ENCODE measurements at places on chromosomes 12 and 14.
A peak's percentile ranks its signal among the peaks of the same experiment; 100 is the strongest.

DNA sequence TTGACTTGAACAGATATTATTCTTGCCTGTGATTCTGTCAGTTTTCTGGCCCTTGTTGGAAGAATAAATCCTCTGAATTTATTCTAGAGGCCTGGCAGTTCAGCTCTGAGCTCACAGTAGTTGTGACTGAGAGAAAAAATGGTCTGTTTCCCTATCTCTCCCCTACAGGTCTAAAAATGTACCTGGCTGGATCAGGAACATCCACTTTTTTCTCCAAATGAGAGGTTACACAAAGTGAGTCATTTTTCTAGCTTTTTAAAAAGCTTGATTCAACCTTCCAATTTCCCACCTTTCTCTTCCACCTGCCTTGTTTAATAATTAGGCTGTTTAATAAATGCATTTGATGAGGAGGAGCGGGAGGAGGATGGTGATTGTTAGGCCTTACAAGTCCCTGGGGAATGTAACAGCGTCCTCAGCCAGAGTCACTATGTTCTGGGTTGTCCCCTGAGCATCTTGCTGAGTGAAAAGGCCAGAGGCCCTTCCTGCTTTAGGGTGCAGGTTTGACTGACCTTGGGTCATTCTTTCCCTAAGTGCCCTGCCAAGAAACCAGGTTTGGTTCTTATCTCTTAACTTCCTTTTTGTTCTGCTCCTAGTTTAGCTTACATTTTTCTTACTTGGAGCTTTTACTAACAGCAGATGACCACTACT lies 91.7 kb upstream of the FUT8 start:
- DNase-seq = peak; percentile 22

DNA sequence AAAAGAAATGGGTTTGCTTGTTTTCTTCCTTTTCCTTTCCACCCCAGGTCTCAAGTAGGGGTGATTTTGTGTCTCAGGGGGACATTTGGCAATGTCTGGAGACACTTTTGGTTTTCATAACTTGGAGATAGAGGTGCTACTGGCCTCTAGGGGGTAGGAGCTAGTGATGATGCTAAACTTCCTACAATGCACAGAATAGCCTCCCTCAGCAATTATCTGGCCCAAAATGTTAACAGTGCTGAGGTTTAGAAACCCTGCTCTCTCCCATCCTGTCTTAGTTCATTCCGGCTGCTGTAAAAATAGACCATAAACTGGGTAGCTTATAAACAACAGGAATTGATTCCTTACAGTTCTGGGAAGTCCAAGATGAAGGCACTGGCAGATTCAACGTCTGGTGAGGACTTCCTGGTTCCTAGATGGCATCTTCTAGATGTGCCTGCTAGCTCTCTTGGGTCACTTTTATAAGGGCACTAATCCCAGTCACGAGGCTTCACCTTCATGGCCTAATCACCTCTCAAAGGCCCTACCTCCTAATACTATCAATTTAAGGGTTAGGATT lies 7.4 kb upstream of the GAS2L3 start:
- DNase-seq = no peak

- DNase-seq = no peak
Measured at GRCh38 chr14:101457301-101457935, 103.9 kb upstream of the DIO3 start.

GRCh38 chr12:47754126-47754525 lies 4.6 kb downstream of the RAPGEF3 start:
- DNase-seq = no peak

DNA sequence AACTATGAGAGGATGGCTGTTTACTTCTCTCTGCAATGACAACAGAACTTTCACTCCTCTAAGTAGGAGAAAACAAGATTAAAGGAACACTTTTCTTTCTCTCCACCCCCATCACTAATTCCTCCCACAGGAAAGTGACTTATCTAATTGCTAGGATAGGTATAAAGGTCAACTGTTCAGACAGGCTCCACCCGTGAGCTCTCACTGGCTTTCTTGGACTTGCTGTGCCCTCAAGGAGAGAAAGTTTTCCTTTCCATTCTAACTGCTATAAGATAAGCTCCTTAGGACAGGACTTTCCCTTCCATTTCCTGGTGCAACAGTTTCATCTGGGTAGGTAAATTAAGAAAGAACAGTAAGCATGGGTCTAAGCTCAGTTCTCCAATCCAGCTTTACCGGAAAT lies 4.8 kb downstream of the SLC41A2 start:
- DNase-seq = no peak

GRCh38 chr14:84272290-84272721 lies 1257.6 kb upstream of the FLRT2 start:
- no peak for DNase-seq

- DNase-seq = no peak
Measured at GRCh38 chr12:17334784-17335183, 728.8 kb upstream of the LMO3 start.

DNA sequence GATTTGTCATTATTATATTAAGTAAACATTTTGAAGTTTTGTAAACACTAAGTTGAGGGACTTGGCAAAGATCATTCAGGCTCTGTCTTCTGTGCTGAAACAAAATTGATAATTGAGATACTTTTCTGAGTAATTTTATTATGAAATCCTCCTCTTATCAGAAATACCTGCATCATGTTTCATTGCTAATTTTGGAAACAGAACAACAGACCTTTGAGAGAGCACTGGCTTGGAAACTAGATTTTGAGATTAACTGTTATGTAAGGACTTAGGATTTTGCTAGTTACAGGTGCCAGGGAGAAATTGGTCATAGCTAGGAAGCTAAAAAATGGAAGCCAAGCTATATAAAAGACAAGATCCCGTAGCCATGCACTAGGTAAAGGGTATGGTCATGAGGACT lies 201.7 kb upstream of the DCN start:
- no peak for DNase-seq

DNA sequence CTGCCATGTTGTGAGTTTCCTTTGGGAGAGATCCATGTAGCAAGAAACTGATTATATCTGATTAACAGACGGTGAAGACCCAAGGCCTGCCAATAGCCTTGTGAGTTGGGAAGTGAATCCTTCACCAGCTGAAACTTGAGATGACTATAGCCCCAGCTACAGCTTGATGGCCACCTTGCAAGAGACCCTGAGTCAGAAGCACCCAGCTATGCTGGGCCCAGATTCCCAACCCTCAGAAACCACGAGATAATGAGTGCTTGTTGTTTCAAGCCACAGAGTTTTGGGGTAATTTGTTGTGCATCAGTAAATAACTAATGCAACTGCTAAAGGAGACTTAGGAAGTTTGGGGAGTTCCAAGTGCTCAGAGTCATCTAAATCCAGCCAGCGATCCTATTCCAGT lies 80.3 kb downstream of the AVPR1A start:
- no peak for DNase-seq

DNA sequence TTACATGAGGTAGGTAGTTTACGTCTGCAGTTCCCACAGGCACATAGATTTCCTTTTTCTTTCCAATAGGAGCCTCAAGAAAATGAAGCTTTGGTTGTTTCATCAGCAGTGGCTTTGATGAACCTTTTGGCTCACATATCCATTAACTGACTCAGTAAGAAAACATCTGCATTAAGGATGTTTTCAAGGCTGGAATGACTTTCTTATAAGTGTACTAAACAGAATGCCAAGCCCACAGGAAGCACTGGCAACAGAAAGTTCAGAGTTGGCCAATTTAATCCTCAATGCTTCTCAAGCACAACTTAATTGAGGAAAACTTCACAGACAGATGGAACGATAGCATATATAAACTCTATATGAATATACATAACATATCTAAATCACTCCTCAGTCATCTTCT lies 63.5 kb downstream of the ST8SIA1 start:
- no peak for DNase-seq

GRCh38 chr12:115209230-115209629 lies 525.3 kb upstream of the TBX3 start:
- no peak for DNase-seq

- no peak for DNase-seq
Measured at GRCh38 chr12:60872219-60872618, 1276.4 kb downstream of the SLC16A7 start.

DNA sequence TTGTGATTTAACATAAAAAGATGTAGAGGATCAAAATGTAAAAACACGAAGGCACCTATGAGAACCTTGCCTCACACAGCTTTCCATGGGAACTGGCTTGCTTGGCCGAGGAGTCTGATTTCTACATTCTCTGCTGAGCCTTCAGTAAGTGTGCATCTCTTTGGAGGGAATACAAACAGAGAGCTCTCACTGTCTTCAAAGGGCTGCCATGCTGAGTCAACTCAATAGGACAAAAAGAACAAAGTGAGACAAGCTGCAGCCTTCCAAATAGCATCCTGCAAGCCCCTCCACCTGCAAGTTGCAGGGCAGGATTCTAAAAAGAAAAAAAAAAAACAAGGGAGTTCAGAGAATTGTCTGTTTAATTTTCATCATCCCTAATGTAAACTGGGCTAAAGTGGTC lies 411.9 kb downstream of the NELL2 start:
- DNase-seq = no peak

DNA sequence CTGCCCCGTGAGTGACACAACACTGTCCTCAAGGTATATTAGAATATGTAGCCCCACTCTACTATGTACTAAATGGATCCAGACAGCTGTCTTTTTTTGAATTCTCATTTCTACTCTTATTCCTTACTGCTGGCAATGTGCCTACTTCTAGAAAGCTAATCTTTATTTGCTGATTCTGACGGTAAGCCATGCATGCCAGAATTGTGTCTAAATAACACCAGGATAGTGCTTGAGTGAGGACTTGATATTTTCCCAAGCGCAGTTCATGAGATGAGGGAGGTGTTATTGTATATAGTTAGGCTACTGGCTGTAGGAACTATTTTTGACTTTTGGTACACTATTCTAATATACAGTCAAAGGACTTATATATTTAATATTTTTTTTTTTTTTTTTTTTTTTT lies 316.2 kb upstream of the NAV3 start:
- no peak for DNase-seq

- DNase-seq = no peak
Measured at GRCh38 chr12:116325336-116325664, 47.8 kb upstream of the MED13L start.

DNA sequence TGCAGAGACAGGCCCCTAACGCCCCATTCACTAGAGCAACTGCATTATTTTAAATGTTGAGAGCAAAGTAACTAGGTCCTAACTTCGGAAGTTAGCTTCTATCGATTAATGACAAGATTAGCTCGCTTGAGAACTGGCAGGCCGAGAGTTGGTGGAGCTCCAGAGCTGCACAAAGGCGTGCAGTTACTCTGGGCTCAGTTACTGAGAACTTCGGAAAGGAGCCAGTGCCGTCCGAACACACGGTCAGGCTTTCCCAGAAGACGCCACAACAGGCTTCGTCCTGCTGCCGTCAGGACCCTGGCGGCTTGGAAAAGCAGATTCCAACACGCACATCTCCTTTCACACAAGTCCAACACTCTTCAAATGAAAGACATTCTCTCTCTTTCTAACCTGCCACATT lies 45.4 kb upstream of the TESC start:
- no peak for DNase-seq

Data from NCI-H526 (cell line).